NCI-H2171 treated with DMSO at 0.1 percent for 48 hours (cell line): ENCODE measurements at places on chromosomes 13 and 19.

DNA sequence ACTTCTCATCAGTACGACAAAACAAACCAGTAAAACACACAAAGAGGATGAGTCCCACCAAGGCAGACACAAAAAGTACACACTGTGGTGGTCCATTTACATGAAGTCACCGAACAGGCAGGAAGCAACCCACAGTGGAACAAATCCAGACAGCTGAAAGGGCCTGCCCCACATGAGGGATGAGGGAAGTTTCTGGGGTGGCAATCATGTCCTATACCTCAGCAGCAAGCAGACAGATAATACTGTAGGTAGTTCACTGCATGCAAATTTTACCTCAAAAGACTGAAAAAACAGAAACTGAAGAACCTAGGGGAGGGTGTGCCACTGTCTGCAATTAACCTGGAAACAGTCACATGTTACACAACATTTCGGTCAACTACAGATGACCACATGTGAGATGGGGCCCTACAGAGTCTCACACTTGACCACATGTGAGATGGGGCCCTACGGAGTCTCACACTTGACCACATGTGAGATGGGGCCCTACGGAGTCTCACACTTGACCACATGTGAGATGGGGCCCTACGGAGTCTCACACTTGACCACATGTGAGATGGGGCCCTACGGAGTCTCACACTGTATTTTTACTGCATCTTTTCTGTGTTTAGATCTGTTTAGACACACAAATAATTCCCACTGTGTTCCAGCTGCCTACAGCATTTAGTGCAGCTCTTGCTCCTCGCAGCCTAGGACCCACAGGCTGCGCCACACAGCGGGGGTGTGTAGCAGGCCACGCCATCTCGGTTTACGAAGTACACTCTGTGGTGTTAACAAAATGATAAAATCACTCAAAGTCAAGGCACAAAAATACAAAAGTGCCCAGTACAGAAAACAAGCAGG lies 22.2 kb downstream of the PCID2 start:
- DNase-seq: no peak

GRCh38 chr13:103436057-103436654 lies 369.9 kb upstream of the SLC10A2 start:
- DNase-seq: no peak

- no peak for DNase-seq
These were observed 365.5 kb downstream of the UQCRFS1 start for GRCh38 chr19:28847468-28847867.

DNA sequence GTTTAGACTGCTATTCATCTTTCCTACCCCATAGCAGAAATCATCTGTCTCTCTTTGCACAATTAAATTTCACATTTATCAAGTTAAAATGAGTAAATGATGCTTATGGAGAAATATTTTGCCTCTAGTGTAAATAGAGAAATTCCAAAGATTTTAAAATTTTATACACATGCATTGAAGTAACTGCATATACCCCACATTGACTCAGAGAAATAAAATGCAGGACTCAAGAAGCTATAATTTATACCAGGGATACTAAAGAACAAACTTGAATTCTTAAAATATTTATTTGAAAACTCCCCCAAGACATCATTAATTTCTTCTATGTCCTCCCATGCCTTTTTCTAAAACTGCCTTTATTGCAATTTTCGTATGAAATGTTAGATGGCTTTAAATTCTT lies 165.8 kb downstream of the DIAPH3 start:
- no peak for DNase-seq

DNA sequence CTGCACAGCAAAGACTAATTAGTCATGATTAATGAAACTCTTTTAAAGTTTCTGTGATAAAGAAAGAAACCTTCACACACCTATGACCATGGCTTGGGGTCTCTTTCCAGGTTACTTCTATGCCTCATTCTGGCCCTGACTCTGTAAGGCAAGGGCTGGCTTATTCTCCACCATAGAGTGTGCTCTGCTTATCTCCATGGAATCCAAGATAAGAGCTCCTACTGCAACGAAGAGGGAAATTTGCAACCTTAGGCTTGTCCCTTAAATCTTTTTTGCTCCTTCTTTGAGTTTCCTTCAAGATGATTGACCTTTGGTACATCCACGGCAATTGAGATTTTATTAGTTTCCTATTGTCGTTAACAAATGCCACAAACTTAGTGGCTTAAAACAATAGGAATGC lies 239.9 kb downstream of the SPRY2 start:
- no peak for DNase-seq
